Gastrocnemius medialis (tissue), 4 donors: ENCODE measurements at places on chromosomes 13 and 19. TPM values are rescaled to one million over a fixed set of nuclear protein-coding genes. Genes with fewer than 3 reads are reported as not detected.

- H3K4me3 ChIP-seq = no peak overlapping the region
- H3K4me1 ChIP-seq = no peaks in the 10 kb centered on the region
- no peak for DNase-seq
- no peaks in the 10 kb centered on the region for H3K27me3 ChIP-seq
Measured at GRCh38 chr19:42466521-42467182, 23.9 kb upstream of the CXCL17 start.

DNA sequence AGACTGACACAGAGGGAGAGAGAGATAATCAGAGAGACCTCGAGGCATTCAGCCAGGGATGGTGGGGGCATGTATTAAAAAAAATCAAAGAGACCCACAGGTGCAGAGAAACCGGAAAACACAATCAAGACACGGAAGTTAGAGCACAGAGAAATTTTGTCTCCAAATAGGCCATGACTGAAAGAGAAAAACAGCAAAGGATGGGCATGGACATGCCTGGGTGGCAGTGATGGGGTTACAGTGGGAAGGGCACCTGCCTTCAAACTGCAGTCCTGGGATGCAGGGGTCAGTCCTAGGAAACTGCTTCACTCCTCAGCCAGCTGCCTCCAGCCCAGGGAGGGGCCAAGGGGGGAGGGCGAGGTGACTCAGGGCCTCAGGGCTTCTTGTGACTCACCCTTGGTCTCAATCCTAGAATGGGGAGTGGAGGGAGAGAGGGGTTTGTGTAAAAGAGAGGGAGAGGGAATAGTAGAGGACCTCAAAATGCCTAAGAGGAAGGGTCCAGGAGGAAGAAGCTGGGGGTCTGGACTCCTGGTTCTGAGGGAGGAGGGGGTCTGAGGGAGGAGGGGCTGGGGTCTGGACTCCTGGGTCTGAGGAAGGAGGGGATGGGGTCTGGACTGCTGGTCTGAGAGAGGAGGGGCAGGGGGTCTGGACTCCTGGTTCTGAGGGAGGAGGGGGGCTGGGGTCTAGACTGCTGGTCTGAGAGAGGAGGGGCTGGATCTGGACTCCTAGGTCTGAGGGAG is 3.6 kb upstream of the KCNN4 start:
- no peak for DNase-seq
- H3K27me3 ChIP-seq = peaks cover 8% of the 10 kb centered on the region
- no peak overlapping the region for H3K27ac ChIP-seq
- no peaks in the 10 kb centered on the region for H3K36me3 ChIP-seq

GRCh38 chr13:50843257-50844083 is at the start of gene DLEU7:
Gene DLEU7 (minus strand): TSS chr13:50843692. CDS start chr13:50843646, 46 bp downstream.
- no peak within 1 kb of the TSS for H3K27ac ChIP-seq
- H3K4me1 ChIP-seq = no peaks in the 10 kb centered on the region
- DNase-seq = no peak
- peak within 1 kb of the TSS; percentile 34 for H3K4me3 ChIP-seq

- peaks cover 5% of the 10 kb centered on the region for H3K4me1 ChIP-seq
- H3K27ac ChIP-seq = peak within 1 kb of the TSS; percentile 37
- peak within 1 kb of the TSS; percentile 52 for H3K4me3 ChIP-seq
- H3K27me3 ChIP-seq = no peaks in the 10 kb centered on the region
Measured at GRCh38 chr13:46896341-46897137, at the start of gene HTR2A. Gene HTR2A (minus strand): TSS chr13:46897053. CDS start chr13:46895906, 1,147 bp downstream.

DNA sequence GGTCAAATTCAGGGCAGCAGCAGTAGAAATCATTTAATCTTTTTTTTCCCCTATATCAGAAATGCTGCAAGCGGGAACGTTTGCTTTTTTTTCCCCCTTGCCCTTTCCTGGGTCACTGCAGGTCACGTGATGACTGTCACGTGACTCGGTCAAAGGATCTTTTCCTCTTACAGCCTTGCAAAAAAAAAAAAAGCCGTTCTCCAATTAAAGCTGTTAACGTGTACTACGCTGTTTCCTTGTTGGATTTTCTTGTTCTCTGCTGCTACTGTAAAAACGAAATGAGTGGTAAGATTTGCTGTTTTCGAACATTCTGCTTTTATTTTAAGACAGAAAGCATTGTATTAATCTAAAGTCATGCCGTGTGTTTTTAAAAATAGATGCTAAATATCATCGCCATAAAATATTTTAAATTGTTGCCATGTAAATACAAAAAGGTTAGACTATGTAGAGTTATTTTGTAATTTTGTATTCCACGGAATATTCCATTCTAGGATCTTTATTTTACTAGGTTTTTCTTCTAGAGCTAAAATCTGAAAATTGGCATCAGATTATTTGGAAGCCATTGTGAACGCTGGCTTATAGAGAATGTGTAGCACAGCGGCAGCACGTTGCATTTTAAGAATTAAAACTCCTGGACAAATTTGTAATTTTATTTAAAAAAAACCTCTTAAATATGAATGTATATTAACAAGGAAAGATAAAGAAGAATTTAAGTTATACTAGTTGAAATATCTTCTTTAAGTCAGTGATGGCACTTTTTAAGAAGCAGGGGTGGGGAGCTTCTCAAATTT is 109.8 kb upstream of the MLNR start:
- peaks cover 37% of the 10 kb centered on the region for H3K4me1 ChIP-seq
- peak; percentile 71 for DNase-seq
- peak overlapping the region; percentile 81 for H3K27ac ChIP-seq

Gene DKKL1
- not detected for total RNA-seq

Gene NOVA2
- 0.53 TPM for total RNA-seq

Gene LRRC4B
- 0.81 TPM for total RNA-seq

Gene CDX2
- not detected for total RNA-seq

Gene ZNF865
- total RNA-seq = 17.6 TPM

Gene ZNF699
- 0.87 TPM for total RNA-seq

Gene SSC5D
- 2.2 TPM for total RNA-seq

Gene TRPC4
- 0.20 TPM for total RNA-seq
